ENCODE measurements at places on chromosomes 5 and 9. TPM values are rescaled to one million over a fixed set of nuclear protein-coding genes. Genes with fewer than 3 reads are reported as not detected.

UGT3A2 gene
- not detected for total RNA-seq

PCDHGB1 gene
- total RNA-seq: 0.66 TPM

SLC6A7 gene
- not detected for total RNA-seq

ADAMTS16 gene
- total RNA-seq: not detected

BTNL3 gene
- not detected for total RNA-seq

NR2F1-AS1 gene
- total RNA-seq: 21.5 TPM

C9orf50 gene
- total RNA-seq: not detected

CARD6 gene
- 44.7 TPM for total RNA-seq

COL15A1 gene
- total RNA-seq: not detected

GNA14 gene
- 5.2 TPM for total RNA-seq

FIBCD1 gene
- not detected for total RNA-seq

FOXD4 gene
- 0.27 TPM for total RNA-seq

TRAF1 gene
- 1.3 TPM for total RNA-seq

UHRF2 gene
- total RNA-seq: 168 TPM

PRELID1 gene
- total RNA-seq: 217 TPM

ADCY2 gene
- not detected for total RNA-seq

TAF11L5 gene
- not detected for total RNA-seq

CDO1 gene
- total RNA-seq: 3.5 TPM

ST8SIA4 gene
- 5.3 TPM for total RNA-seq

ENTPD2 gene
- not detected for total RNA-seq

NEUROG1 gene
- total RNA-seq: not detected

TUT7 gene
- total RNA-seq: 54.1 TPM

SPINK5 gene
- 0.13 TPM for total RNA-seq

SPINK7 gene
- not detected for total RNA-seq

HSD17B3 gene
- not detected for total RNA-seq

DMRT3 gene
- total RNA-seq: not detected

PLPP1 gene
- total RNA-seq: 24.9 TPM

KCNN2 gene
- 0.36 TPM for total RNA-seq

AQP3 gene
- 0.36 TPM for total RNA-seq

GLRX gene
- 15.6 TPM for total RNA-seq

FOXD1 gene
- not detected for total RNA-seq

ACTBL2 gene
- not detected for total RNA-seq
